T1000 (cell line): ENCODE measurements at places on chromosomes 5 and 9.
A peak's percentile ranks its signal among the peaks of the same experiment; 100 is the strongest.

DNA sequence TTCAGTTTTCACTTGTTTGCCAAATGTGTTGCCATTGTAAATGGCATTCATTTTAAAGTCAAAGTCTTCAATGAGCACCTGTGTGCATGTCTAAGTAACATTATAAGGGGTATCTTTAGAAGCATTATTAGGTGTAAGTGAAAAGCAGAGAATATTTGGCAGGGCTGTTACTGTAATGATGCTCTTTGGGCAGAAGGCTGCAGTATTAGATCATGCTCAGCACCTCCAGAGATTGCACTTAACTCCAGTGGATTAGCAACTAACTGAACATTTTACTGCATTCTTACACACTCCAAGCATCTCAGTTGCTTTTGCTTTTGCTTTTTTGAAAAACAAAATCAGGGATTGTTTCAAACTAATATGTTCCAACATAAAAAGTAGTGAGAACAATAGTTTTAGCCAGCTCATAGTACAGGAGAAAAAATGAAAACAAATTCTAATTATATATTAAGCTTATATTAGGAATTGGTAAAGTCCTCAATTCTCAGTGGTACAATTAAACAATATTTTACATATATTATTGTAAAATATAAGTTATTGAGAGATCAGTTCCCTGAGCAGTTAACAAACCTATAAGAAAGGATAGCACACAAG, 1740.9 kb upstream of the CDH9 start:
- DNase-seq = no peak

GRCh38 chr9:7936996-7937395, 137.4 kb upstream of the DMAC1 start:
- no peak for DNase-seq

- DNase-seq = no peak
Measured at GRCh38 chr9:135073741-135074305, 13.6 kb upstream of the OLFM1 start.

GRCh38 chr5:45696206-45696836, at the start of gene HCN1:
TSS of gene HCN1 (minus strand) at chr5:45696380.
- DNase-seq = peak; percentile 86

DNA sequence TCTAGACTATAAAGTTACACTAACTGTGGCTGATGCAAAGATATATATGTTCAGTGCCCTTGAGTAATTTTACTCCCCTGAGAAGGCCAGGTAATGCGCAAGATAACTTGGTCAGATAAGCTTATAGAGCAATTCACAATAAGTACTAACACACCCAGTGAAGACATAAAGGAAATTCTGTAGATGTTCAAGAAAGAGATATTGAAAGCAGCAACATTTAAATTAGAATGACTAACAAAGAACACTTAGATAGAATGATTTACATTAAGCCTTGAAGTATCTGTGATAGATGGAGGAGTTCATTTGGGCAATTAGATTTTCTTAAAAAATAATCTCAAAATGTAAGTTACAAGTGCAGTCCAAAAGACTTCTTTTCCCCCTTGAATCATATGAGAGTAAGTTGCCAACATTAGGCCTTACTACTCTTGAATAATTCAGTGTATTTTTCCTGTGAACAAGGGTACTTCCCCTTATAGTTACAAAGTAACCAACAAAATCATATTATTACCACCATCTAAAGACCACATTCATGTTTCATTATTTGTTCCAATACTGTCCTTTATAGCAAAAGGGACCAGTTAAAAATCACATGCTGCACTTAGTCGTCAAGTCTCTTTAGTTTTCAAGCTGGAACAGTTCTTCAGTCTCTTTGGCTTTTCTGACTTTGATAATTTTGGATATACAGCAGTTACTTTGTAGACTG, 44.4 kb upstream of the ELOVL7 start:
- no peak for DNase-seq

DNA sequence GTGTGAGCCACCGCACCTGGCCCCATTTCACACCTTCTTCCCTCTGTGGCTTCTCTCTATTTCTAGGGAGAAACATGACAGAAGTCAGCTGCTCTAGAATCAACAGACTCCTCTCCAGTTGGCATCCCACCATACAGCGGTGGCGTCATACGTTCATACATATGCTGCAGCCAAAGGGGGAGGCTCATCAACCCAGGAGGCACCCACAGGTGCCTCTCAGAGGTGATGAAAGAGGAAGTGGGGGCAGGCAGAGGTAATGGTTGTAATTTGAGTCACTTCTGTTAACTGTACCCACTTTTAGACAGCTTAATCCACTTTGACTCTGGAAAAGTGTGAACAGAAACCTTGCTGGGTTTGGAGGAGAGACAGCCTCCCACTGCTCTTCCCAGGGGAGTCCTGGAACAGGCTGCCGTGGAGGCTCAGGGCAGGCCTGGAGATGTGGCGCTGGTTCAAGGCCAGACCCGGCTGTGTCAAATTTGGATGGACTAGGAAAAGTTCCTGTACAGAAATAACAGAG, 47.3 kb upstream of the SUB1 start:
- DNase-seq = no peak

GRCh38 chr5:175032013-175032412, 307.6 kb downstream of the MSX2 start:
- DNase-seq = no peak

DNA sequence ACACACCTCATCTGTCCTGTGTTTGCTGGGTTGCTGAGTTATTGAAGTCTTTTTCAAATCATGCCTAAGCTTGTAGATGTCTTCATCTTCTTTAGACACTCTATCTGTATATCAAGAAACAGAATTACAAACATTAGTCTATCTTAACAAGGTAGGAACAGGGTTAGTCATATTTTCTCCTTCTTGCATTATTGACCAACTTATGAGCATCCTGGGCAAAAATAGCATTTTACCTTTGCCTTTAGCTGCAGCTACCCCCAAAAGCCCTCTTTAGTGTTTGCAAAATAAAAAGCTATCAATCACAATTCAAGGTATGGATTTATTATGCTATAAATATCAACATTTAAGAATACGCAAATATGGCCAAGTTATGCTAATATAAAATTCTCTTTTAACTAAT, 3.4 kb downstream of the PLK2 start:
- no peak for DNase-seq

GRCh38 chr9:72977670-72978069, 24.8 kb upstream of the ALDH1A1 start:
- DNase-seq = peak; percentile 1

DNA sequence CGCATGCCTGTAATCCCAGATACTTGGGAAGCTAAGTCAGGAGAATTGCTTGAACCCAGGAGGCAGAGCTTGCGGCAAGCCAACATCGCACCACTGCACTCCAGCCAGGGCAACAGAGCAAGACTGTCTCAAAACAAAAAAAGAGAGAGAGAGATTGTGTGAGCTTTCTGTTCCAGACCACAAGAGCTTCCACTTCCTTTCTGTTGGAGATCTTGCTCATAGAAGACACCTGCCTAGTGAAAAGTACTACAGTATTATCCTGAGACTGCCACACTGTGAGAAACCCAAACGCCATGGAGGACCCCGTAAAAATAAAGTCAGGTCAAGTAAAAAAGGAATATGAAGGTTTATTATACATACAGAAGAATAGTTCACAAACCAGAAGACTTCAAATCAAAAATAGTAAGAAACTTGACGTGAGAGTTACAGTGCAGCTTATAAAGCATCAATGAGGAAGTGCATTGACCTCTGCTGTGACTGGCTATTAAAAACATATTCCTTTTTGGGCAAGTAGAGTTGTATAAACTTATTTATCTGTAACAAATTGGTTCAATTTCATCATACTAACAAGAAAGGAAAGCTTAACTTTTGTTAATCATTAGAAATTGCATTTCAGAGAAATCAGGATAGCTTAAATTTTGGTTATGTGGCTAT, 4.3 kb upstream of the EMB start:
- no peak for DNase-seq

DNA sequence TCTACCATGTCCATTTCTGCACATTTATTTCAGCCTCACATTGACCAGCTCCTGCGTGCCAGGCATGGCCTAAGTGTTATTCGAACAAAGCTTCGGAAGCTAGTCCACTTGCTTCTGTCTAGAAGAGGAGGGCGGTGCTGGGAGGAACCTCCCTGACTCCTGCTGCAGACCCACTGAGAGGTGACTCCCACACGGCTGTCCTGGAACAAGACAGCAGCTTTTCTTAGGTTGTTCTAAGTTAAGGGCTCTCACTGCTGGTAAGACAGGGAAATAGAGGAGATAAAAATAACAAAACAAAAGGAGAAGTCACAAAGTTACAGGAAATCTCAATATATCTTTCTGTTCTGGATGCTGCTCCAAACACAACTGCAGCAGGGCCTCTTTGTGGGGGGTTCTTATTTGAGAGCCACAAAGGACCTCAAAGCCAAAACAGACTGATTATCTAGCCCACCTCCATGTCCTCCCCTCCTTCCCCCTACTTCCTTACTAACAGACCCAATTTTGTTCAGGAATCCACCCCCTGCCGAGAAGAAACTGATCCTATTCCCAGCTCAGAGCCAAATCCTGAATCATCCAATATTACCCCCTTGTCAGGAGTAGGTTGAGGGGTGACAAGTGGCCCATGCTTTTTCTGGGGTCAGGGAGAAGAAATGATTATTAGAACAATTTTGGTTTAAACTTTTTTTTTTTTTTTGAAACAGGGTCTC, 28.4 kb upstream of the KCNIP1 start:
- no peak for DNase-seq

DNA sequence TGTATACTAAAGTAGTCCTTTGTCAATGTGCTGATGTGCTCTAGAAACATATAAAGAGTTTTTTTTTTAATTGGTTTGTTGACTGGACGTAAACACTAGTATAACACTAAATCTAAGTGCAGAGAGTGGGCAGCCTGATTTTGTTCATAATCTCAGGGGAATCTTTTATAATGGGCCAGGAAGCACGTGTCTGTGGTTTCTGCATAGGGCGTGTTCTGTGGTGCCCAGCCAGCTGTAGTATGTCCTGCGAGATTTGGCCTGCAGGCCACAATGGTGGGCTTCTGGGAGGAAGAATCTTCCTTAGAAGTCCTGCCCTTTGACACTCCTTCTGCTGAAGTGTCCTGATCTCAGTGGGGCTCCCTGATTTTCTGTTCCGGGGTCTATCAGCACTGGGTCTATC, 49.0 kb upstream of the DHFR start:
- no peak for DNase-seq

- DNase-seq = no peak
Measured at GRCh38 chr9:36486329-36486932, 86.3 kb upstream of the MELK start.

- no peak for DNase-seq
Measured at GRCh38 chr5:111511831-111512374, 432 bp downstream of the STARD4 start.

DNA sequence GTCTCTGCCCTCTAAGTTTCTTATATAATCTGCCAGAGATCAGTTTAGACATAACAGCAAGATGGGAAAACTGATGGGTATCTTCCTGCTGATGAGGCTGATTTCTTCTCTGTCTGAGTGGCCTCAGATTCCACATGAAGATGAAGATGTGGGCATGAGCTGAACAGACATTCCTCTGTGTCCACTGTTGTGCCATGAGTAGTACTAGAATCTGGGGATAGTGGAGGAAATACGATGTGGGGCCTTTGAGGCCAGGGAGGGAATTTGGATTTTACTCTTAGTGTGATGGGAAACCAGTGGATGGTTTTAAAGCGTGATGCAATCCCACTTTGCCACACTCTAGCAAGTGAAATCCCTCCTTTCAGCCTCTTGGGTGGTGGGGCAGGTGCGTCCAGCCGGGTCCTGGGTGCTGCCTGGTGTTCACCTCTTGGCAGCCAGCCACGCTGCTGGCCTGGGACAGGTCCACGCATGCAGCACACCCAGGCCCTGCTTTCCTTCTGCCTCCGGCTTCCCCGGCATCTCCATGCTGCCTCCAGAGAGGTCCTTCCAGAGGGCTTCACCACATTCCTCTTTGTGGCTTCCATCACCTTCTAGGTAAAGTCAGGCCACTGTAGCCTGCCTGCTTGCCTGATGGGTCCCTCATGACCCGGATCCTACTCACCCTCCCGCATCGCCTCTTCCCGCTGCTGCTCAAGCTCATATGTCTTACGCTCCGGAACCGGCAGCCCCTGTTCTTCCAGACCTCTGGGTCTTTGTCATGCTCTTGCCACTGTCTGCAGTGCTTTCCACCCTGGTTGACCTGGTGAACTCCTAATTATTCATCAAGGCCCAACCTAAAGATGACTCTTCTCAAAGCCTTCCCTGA, 28.1 kb upstream of the SH3PXD2B start:
- DNase-seq = no peak

- DNase-seq = no peak
Measured at GRCh38 chr5:140383300-140383699, 18.3 kb upstream of the ANKHD1 start.

- no peak for DNase-seq
Measured at GRCh38 chr5:2948875-2949274, 197.4 kb upstream of the IRX2 start.

GRCh38 chr9:2016408-2017330, 1.5 kb downstream of the SMARCA2 start:
- DNase-seq = peak; percentile 9

GRCh38 chr5:57953792-57954191, 471.2 kb upstream of the ACTBL2 start:
- DNase-seq = no peak

GRCh38 chr9:81902196-81902595, 26.0 kb upstream of the SPATA31D4 start:
- DNase-seq = no peak

GRCh38 chr5:2751592-2752021, at the start of gene IRX2:
TSS of gene IRX2 (minus strand) at chr5:2751677. CDS start at chr5:2751413, 264 bp downstream.
- DNase-seq = peak; percentile 73

GRCh38 chr5:76691467-76692273, 24.3 kb upstream of the F2R start:
- DNase-seq = no peak

DNA sequence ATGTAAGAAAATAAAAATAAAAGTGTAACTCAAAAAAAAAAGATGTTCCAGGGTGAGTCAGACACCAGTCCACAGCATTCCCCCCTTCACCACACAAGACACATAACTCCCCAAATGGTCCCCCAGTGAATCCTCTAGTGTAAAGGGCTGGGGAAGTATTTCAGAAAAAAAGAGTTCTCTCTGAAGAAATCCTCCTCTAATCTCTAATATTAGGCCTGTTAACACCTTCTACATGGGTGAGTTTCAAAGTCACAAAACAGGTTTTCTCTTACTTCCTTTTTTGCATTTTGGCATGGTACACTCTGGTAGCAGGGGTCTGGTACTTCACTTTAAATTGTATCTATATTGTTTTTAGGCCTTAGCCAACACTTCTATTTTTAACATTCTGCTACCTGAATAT, 28.2 kb downstream of the RNF145 start:
- DNase-seq = no peak

- DNase-seq = no peak
Measured at GRCh38 chr5:114448481-114448880, 86.6 kb downstream of the KCNN2 start.

- no peak for DNase-seq
Measured at GRCh38 chr9:134922066-134922931, 4.6 kb upstream of the FCN1 start.

GRCh38 chr5:135179308-135179980, 145.4 kb upstream of the PITX1 start:
- DNase-seq = no peak

- DNase-seq = no peak
Measured at GRCh38 chr5:1642621-1643061, 118.9 kb upstream of the LPCAT1 start.
